Small intestine (tissue), 16 donors: ENCODE measurements at places on chromosomes 7 and 10. TPM values are rescaled to one million over a fixed set of nuclear protein-coding genes. Genes with fewer than 3 reads are reported as not detected.

AKR1C3 gene
- 435 TPM for polyA plus RNA-seq

C10orf67 gene
- polyA plus RNA-seq, result 0.07 TPM

PIK3CG gene
- 1.1 TPM for polyA plus RNA-seq

SUGCT gene
- polyA plus RNA-seq, result 26.9 TPM

NKX6-2 gene
- not detected for polyA plus RNA-seq

VENTX gene
- not detected for polyA plus RNA-seq

CCL24 gene
- 2.9 TPM for polyA plus RNA-seq

ZCCHC24 gene
- polyA plus RNA-seq, result 0.89 TPM

TYW1B gene
- 1.6 TPM for polyA plus RNA-seq

TBL2 gene
- 10.0 TPM for polyA plus RNA-seq

GNAT3 gene
- 1.6 TPM for polyA plus RNA-seq
